Activated naive CD8-positive, alpha-beta T cell treated with anti-CD3 and anti-CD28 coated beads for 36 hours (primary cell): ENCODE measurements at places on chromosomes 7 and 10. TPM values are rescaled to one million over a fixed set of nuclear protein-coding genes. Genes with fewer than 3 reads are reported as not detected.

GRCh38 chr10:103448746-103449145, 3.4 kb downstream of the CALHM2 start:
- H3K4me1 ChIP-seq, result peaks cover 27% of the 10 kb centered on the region
- H3K27ac ChIP-seq, result no peak overlapping the region
- no peaks in the 10 kb centered on the region for H3K27me3 ChIP-seq
- H3K4me3 ChIP-seq, result no peak overlapping the region
- no peak for DNase-seq
- H3K36me3 ChIP-seq, result peaks cover 8% of the 10 kb centered on the region

DNA sequence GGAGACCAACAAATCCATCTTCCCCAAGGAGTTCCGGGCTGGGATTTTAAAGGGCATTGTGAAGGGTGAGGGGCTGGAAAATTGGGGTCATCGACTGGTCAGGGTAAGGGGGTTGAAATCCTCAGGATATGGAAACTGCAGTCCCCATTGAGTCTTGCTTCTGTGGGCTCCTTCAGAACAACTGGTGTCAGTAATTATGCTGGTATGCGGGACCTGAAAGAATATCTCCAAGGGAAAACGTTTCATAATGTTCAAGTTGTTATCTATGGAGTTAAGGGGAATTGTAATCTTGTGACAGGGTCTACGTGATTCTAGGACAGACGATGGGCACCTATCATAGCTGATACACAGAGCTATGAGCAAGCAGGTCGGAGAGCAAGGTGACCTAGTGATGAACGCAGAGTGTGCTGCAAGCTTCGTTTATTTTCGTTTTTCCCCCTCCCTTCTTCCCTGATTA, 494 bp upstream of the RHBDD2 start:
- no peaks in the 10 kb centered on the region for H3K27me3 ChIP-seq
- H3K4me1 ChIP-seq, result peaks cover 24% of the 10 kb centered on the region
- peak overlapping the region; percentile 88 for H3K27ac ChIP-seq
- peak overlapping the region; percentile 90 for H3K4me3 ChIP-seq
- DNase-seq, result no peak

DNA sequence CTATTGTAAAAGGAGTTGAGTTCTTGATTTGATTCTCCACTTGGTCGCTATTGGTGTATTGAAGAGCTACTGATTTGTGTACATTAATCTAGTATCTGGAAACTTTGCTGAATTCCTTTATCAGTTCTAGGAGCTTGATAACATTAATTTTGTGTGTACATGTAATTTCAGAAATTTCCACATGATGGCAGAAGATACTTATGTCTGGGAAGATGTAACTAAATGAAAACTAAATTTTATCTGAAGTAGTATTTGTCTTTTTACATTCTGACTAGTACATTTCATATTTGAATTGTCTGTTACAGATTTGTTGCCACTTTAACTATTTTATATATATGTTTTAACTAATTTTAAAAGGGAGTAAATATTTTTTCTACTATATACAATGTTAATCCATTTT, 27.6 kb downstream of the SDHAF3 start:
- peaks cover 31% of the 10 kb centered on the region for H3K36me3 ChIP-seq
- H3K4me3 ChIP-seq, result no peak overlapping the region
- DNase-seq, result no peak
- H3K27ac ChIP-seq, result no peak overlapping the region

- H3K27me3 ChIP-seq, result peaks cover 3% of the 10 kb centered on the region
- H3K27ac ChIP-seq, result peak overlapping the region; percentile 84
- peak; percentile 37 for DNase-seq
- peaks cover 21% of the 10 kb centered on the region for H3K36me3 ChIP-seq
- H3K4me1 ChIP-seq, result peaks cover 51% of the 10 kb centered on the region
These were observed 700 bp downstream of the MTPN start for GRCh38 chr7:135976312-135977006.

GRCh38 chr7:140005754-140006503, 56.8 kb downstream of the PARP12 start:
- H3K36me3 ChIP-seq, result no peaks in the 10 kb centered on the region
- H3K27ac ChIP-seq, result no peak overlapping the region
- H3K4me3 ChIP-seq, result no peak overlapping the region

GRCh38 chr10:95408148-95408960, 117.6 kb upstream of the PDLIM1 start:
- peaks cover 8% of the 10 kb centered on the region for H3K27me3 ChIP-seq
- DNase-seq, result no peak
- no peaks in the 10 kb centered on the region for H3K36me3 ChIP-seq

GRCh38 chr7:39734633-39735004, 111.2 kb downstream of the RALA start:
- peaks cover 36% of the 10 kb centered on the region for H3K4me1 ChIP-seq
- peaks cover 24% of the 10 kb centered on the region for H3K36me3 ChIP-seq
- H3K27me3 ChIP-seq, result peaks cover 3% of the 10 kb centered on the region

GRCh38 chr10:35636956-35637355, 5.1 kb downstream of the FZD8 start:
- H3K4me3 ChIP-seq, result no peak overlapping the region
- no peaks in the 10 kb centered on the region for H3K36me3 ChIP-seq
- no peak overlapping the region for H3K27ac ChIP-seq
- peaks cover 8% of the 10 kb centered on the region for H3K4me1 ChIP-seq

DNA sequence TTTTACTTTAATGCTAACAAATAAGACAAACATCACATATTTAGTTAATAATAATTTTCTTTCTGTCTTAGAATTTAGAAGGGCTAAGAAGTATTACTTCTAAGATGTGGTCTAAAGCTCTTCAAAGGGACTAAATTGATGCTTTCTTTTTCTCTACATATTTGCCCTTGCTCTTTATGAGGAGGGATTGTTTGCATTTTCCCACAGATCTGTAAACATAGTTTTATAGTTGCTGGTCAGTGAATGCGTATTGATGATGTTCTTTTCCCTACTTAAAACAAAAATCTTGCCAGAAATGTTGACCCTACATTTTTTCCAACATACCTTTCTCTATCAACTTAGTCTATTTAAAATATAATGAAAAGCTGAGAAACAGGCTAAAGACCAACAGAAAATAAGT, 372.4 kb upstream of the LRGUK start:
- H3K4me1 ChIP-seq, result no peaks in the 10 kb centered on the region
- no peak overlapping the region for H3K27ac ChIP-seq
- no peak for DNase-seq
- no peak overlapping the region for H3K4me3 ChIP-seq
- no peaks in the 10 kb centered on the region for H3K27me3 ChIP-seq
- peaks cover 2% of the 10 kb centered on the region for H3K36me3 ChIP-seq

DNA sequence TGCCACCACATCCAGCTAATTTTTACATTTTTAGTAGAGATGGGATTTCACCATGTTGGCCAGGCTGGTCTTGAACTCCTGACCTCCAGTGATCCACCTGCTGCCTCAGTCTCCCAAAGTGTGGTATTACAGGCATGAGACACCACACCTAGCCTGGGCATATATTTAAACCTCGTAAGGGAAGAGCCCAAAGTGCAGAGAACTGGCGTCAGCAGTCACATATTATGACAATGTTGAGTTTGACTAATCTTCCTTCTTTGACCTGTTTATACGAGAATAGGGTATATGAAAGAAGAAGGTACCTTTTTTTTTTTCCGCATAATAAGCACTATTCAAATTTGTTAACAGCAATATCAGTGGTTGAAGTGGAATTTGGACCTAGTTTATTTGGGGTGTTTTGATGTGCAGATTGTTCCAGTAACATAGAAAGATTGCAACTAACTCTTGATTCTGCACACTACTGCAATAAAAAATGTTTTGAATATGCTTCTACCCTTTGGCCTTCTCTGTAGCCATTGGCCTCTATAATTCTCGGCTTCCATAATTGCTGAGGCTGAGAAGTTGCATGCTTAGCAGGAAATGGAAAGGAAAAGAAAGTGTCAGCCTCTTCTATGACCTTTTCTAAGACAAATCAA, 55.9 kb downstream of the MINPP1 start:
- H3K36me3 ChIP-seq, result peaks cover 8% of the 10 kb centered on the region
- no peak overlapping the region for H3K27ac ChIP-seq
- DNase-seq, result no peak
- peaks cover 6% of the 10 kb centered on the region for H3K27me3 ChIP-seq

- H3K27ac ChIP-seq, result peak overlapping the region; percentile 92
- peaks cover 68% of the 10 kb centered on the region for H3K36me3 ChIP-seq
- peaks cover 67% of the 10 kb centered on the region for H3K4me1 ChIP-seq
- peak overlapping the region; percentile 51 for H3K4me3 ChIP-seq
- DNase-seq, result no peak
- no peaks in the 10 kb centered on the region for H3K27me3 ChIP-seq
These were observed 30.0 kb downstream of the STK17A start for GRCh38 chr7:43612599-43613589.

DNA sequence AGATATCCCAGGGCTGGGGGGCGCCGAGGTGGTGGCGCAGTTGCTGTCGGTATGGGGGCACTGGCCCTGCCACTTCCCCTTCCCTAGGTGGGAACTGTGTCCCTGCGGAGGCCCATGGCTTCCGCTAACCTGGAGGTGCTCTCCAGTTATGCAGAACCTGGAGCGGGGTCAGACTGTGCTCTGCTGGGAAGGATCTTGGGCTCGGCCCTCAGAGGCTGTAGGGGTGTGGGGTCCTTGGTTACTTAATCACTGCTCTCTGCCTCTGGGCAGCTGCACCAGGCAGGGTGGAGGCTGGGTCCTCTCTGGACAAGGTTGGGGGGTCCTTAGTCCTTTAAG, 2.4 kb downstream of the BRI3 start:
- no peak overlapping the region for H3K27ac ChIP-seq
- peaks cover 29% of the 10 kb centered on the region for H3K4me1 ChIP-seq
- H3K36me3 ChIP-seq, result peaks cover 5% of the 10 kb centered on the region
- no peak overlapping the region for H3K4me3 ChIP-seq

DNA sequence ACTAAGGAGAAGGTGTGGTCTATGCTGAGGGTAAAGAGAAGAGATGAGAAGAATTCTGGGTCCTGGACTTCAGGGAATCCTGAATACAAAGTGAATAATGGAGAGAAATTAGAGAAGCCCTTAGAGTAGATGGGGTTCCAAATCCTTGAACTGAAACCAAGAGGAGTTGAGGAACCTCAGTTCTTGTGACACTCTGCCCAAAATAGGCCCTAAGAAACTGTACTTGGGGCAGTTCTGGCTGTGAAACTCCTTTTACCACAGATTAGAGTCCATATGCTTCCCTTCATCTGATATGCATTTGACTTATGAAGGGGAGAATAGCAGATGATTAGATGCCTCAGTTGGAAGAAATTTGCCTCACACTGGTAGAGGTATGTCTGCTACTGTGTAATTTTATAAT, 19.0 kb downstream of the TES start:
- no peak for DNase-seq
- H3K4me1 ChIP-seq, result peaks cover 79% of the 10 kb centered on the region
- no peaks in the 10 kb centered on the region for H3K27me3 ChIP-seq
- no peak overlapping the region for H3K4me3 ChIP-seq

DNA sequence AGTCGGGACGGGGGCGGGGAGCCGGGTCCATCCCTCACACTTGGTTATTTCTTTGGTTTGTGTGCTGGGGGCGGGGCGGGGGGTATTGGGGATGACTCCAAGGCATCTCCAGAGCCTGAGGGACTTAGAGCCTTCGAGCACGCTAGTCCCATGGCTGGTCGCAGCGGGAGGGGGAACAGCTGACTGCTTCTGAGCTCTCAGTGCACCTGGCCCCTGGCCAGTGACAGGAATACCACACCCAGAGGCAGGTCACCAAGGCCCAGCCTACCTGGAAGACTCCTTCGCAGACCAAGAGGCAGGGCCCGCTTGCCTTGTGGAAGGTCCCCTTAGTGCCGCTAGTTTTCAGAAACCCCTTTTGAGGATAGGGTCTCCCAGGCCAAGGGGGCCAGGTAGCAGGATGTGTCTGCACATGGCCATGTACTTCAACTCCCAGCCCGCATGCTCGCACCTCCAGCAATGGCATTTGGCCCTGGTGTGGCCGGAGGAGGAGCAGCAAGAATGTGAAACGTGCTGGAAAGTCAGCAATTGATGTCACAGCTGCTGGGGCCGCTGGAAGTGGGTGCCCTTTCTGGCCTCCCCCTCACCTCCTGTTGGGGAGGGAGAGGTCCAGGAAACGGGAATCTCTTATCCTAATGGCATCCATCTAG, 40.3 kb downstream of the AGAP3 start:
- DNase-seq, result no peak
- H3K27ac ChIP-seq, result no peak overlapping the region
- H3K4me1 ChIP-seq, result no peaks in the 10 kb centered on the region
- no peaks in the 10 kb centered on the region for H3K27me3 ChIP-seq

DNA sequence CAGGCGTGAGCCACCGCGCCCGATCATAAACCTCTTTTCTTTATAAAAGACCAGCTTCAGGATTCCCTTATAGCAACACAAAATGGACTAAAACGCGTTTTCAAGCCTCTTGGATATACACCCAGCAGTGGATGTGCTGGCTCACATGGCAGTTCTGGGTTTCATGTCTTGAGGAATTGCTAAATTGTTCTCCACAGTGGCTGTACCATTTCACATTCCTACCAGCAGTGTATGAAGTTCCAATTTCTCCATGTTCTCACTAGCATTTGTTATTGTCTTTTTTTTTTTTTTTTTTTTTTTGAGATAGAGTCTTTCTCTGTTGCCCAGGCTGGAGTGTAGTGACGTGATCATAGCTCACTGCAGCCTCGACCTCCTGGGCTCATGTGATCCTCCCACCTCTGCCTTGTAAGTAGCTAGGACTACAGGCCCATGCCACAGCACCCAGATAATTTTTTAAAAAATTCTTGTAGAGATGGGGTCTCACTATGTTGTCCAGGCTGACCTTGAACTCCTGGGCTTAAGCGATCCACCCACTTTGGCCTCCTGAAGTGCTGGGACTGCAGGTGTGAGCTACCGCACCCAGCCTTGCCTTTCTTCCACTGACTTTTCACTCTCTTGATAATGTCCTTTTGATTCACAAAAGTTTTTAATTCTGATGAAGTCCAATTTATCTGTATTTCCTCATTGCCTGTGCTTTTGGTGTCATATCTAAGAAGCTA, 17.4 kb downstream of the TECPR1 start:
- no peak overlapping the region for H3K4me3 ChIP-seq
- no peak for DNase-seq

- H3K4me3 ChIP-seq, result no peak overlapping the region
- peaks cover 9% of the 10 kb centered on the region for H3K36me3 ChIP-seq
- H3K27ac ChIP-seq, result no peak overlapping the region
These were observed 90.5 kb downstream of the CLEC2L start for GRCh38 chr7:139613971-139614411.

GRCh38 chr7:4799508-4800268, 24.3 kb downstream of the AP5Z1 start:
- H3K27me3 ChIP-seq, result no peaks in the 10 kb centered on the region
- peaks cover under 1% of the 10 kb centered on the region for H3K36me3 ChIP-seq
- no peak overlapping the region for H3K4me3 ChIP-seq
- no peak overlapping the region for H3K27ac ChIP-seq

TAS2R3 gene
- 0.60 TPM for total RNA-seq

RARRES2 gene
- not detected for total RNA-seq

NPFFR1 gene
- total RNA-seq, result not detected

NEUROG3 gene
- 0.21 TPM for total RNA-seq

AKR1D1 gene
- total RNA-seq, result not detected

C10orf143 gene
- total RNA-seq, result 3.8 TPM

BBIP1 gene
- 35.6 TPM for total RNA-seq
